CD4-positive, alpha-beta T cell treated with Interleukin-6 at 100 ng/mL for 8 hours (primary cell): ENCODE measurements at places on chromosomes 13 and 19.
A peak's percentile ranks its signal among the peaks of the same experiment; 100 is the strongest.

DNA sequence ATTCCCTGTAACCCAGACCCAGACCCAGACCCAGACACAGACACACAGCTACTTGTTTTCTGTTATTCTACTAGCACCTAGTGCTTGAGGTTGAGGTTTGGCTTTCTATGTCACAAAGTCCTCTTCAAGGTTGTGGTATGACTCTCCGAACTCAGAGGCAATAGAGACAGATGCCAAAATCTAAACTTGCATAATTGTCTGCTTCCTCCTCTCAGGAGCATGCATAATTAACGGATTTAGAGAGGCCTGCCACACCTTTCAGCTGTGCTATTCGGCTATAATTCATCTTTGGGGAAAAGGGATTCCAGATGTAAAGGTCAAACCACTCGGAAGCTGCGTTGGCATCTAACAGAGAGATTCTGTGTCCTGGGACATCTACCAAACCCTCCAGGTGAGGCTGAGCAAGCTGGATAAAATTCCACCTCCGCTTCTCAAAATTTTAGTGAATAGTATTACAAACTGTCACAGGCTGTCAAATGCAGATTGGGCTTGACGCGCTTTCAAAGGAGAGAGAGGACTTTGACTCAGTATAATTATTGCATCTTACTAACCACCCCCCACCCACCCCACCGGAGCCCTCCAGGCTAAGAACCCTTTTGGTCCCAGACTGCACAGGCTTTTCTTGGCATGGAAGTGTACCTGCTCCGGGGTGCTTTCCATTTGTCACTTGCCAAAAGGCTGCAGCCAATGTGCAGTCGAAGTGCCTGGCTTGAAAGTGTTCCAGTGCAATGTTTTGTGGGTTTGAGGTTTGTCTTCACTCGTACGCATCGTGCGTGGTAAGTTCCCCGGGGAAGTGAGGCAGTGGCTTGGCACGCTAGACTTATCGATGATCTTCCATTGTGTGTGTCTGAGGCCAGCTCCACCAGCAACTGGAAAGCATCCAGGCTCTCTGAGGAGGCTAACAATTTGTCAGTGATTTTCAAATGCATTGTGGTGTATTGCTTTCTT is 194.1 kb downstream of the TDRD3 start:
- no peak for DNase-seq

DNA sequence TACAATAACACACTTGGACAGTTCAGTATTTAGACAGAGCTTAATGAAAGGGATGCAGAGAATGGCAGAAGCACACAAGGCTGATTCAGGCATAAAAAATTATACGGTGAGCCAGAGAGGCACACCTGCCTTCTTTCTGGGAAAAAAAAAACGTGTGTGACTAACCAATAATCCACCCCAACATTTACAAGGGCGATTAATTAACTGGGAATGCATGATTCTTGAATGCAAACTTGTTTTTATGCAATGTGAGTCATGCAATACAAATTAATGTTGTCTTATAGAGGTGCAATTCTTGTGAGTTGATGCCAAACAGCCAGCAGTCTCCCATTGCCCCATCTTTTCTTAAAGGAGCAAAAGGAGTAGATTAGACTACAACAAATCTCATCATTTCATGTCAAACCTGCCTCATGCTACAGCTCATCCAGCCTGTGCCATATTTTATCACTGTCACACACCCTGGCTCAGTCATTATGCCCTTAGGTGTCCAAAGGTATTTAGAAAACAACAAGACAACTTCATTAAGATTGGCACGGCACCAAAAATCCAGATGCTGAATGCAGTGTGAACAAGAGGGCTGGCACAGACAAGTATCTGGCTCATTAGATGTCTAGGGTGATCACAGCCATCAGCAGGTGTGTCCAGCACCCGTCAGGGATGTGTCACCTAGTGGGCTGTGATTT is 721.1 kb downstream of the EFNB2 start:
- DNase-seq = no peak

GRCh38 chr19:36838784-36839324 is 667 bp upstream of the ZNF790 start:
- DNase-seq = no peak

GRCh38 chr19:42397263-42398166 is 7.4 kb upstream of the CNFN start:
- DNase-seq = no peak

- no peak for DNase-seq
Measured at GRCh38 chr13:50161052-50161451, 145.8 kb downstream of the KCNRG start.

DNA sequence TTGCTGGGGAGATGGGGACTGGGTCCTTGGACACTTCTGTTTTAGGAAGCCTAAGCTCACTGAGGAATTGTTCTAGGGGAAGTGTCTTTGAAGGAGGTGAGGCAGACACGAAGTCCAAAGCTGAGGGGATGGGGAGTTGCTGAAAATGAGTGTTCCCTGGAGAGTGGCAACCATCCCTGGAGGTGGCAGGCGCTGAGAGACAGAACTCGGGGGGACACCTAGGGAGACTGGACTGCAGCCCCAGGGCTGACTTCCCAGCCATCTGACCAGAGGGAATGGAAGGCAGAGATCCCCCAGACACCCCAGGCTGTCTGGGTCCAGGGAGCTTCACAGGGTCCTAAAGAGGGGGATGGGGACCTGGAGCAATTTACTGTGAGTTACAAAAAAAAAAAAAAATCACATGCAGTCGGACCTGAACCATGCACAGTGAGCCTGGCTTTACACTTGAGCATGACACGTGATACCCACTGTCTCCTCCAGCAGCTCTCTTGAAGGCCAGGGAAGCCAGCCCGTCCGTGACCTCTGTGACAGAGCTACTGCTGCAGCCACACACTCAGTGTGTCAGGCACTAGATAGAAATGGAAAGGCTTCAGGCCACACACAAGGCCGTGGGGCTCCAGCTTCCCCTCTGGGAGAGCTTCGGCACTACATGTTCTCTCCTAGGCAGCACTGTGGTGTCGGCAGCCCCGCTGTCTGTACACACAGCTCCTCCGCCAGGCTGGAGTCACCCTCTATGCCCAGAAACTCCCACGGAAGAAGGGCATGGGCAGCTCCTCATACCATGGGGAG is 77.1 kb upstream of the KCTD15 start:
- no peak for DNase-seq

- peak; percentile 92 for DNase-seq
Measured at GRCh38 chr19:42254850-42255765, at the start of gene ERF. Gene ERF, minus strand, starts transcription at chr19:42255128. Its CDS starts 129 bp downstream, at chr19:42254999.

GRCh38 chr13:59950266-59950665 is 213.5 kb downstream of the DIAPH3 start:
- DNase-seq = no peak

GRCh38 chr19:19040417-19040816 is 7.0 kb downstream of the ARMC6 start:
- no peak for DNase-seq

GRCh38 chr13:100306030-100306429 is 217.1 kb downstream of the PCCA start:
- DNase-seq = no peak

- DNase-seq = no peak
Measured at GRCh38 chr19:40893112-40893511, 11.1 kb upstream of the CYP2A7 start.

- no peak for DNase-seq
Measured at GRCh38 chr13:109881347-109881725, 95.0 kb upstream of the IRS2 start.

DNA sequence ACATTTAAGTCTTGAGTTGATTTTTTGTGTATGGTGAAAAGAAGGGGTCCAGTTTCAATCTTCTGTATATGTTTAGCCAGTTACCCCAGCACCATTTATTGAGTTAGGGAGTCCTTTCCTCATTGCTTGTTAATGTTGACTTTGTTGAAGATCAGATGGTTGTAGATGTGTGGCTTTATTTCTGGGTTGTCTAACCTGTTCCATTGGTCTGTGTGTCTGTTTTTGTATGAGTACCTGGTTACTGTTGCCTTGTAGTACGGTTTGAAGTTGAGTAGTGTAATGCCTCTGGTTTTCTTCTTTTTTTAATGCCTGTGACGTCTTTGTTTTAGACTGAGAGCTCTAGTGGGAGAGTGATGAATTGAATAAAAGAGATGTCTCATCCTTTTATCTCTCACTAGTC is 83.2 kb downstream of the NBEA start:
- no peak for DNase-seq

- no peak for DNase-seq
Measured at GRCh38 chr13:110536006-110536693, 25.4 kb downstream of the RAB20 start.

DNA sequence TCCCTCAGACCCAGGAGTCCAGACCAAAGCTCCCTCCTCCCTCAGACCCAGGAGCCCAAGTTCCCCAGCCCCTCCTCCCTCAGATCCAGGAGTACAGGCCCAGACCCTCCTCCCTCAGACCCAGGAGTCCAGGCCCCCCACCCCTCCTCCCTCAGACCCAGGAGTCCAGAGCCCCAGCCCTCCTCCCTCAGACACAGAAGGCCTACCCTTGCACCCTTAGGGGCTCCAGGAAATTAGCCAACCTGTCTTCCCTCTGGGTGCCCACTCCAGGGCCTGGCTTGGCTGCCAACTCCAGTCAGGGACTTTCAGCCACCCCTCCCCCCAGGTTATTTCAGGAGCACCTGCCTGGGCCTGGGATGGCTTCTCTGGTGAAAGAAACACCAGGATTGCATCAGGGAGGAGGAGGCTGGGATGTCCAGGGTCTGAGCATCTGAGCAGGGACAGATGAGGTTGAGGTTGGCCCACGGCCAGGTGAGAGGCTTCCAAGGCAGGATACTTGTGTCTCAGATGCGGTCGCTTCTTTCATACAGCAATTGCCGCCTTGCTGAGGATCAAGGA is at the start of gene FGF21:
TSS of gene FGF21 (plus strand) at position 441 of the 558 bp plus-strand sequence. CDS start 713 bp downstream, outside the sequence.
- no peak for DNase-seq

GRCh38 chr19:12230751-12231733 is 63.6 kb downstream of the ZNF44 start:
- DNase-seq = no peak

- DNase-seq = no peak
Measured at GRCh38 chr19:16860118-16860517, 28.7 kb upstream of the F2RL3 start.

GRCh38 chr13:67841071-67841470 is 610.9 kb upstream of the PCDH9 start:
- DNase-seq = no peak

GRCh38 chr13:26051231-26051656 is 572 bp downstream of the SHISA2 start:
- DNase-seq = no peak

DNA sequence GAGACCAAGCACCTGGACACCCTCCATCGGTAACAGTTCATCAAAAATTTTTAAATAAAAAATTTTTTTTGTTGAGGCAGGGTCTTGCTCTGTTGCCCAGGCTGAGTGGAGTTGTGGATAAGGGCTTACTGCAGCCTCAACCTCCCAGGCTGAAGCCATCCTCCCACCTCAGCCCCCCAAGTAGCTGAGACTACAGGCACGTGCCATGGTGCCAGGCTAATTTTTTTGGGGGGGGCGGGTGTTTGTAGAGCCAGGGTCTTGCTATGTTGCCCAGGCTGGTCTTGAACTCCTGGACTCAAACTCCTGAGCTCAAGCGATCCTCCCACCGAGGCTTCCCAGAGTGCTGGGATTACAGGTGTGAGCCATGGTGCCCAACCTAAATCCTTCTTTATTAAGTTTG is 4.7 kb downstream of the LGALS7B start:
- DNase-seq = no peak

- no peak for DNase-seq
Measured at GRCh38 chr13:48194379-48194754, 38.6 kb upstream of the ITM2B start.

GRCh38 chr19:18254546-18255503 is 19.4 kb downstream of the IQCN start:
- DNase-seq = no peak

GRCh38 chr19:28213470-28214082 is 999.4 kb downstream of the UQCRFS1 start:
- no peak for DNase-seq

- DNase-seq = no peak
Measured at GRCh38 chr19:41978470-41978869, 15.6 kb downstream of the ATP1A3 start.

- DNase-seq = no peak
Measured at GRCh38 chr19:52138278-52138982, 1.3 kb downstream of the ZNF616 start.

GRCh38 chr13:50934735-50935435 is 25.3 kb downstream of the RNASEH2B start:
- no peak for DNase-seq

- no peak for DNase-seq
Measured at GRCh38 chr13:21894091-21894490, 223.2 kb downstream of the FGF9 start.

GRCh38 chr19:32291876-32292275 is 53.5 kb upstream of the ZNF507 start:
- no peak for DNase-seq

DNA sequence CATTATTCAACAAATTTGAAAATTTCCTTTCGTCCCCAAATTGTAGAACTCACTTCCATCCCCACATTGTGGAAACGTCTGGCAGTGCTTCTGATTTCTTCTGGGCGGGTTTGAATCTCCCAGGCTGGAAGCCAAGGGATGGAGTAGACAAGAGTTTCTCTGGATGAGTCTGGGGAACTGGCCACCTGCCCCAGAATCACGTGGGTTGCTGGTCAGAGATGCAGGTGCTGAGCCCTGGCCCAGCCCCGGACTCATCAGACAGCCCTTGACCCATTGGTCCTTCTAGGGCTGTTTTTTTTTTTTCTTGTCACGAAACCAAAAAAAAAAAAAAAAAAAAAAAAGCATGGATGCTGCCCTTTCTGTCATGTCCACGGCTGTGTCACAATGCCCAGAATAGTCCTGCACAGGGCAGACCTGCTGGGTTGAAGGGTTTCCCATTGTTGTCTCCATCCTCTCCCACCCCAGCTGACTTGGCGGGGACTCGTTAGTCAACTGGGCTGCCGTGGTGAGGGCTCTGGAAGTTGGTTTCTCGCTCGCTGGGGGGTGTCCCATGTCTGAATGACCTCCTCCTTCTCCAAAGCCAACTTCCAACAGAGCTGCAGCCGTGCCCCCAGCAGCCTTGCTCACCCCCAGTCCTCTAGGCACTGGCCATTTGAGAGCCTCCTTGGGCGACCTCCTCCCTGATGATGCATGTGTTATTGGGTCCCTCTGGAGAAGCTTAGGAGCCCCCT is 12.8 kb downstream of the CHST8 start:
- DNase-seq = no peak

DNA sequence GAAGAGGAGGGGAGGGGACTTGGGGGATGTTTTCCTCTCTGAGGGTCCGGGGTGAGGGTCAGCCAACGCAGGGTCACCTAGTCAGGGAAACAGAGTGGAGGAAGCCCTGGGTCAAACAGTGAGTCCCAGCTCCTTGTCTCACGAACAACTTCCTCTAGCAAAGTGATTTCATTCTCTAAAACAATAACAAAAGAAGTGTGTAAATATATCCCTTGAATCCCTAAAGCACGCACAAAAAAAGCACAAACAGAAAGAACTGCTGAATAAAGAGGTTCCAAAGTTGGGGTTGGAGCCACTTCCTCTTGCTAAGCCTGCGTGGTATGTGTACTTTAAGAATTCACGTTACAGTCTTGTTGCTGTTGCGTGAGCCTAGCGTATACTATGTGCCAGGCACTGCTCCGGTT is 1.5 kb upstream of the C5AR2 start:
- DNase-seq = no peak
